ENCODE measurements at places on chromosomes 1 and 21.
A peak's percentile ranks its signal among the peaks of the same experiment; 100 is the strongest.

GRCh38 chr1:223844787-223845036 lies 1.0 kb downstream of the TP53BP2 start:
- peak overlapping the region; percentile 75 for H3K27ac ChIP-seq
- no peaks in the 10 kb centered on the region for H3K4me1 ChIP-seq
- no peak for DNase-seq
- no peaks in the 10 kb centered on the region for H3K27me3 ChIP-seq
- H3K4me3 ChIP-seq = peak overlapping the region; percentile 88

GRCh38 chr1:3457910-3458883 lies 3.7 kb downstream of the ARHGEF16 start:
- H3K36me3 ChIP-seq = no peaks in the 10 kb centered on the region
- no peak for DNase-seq
- no peak overlapping the region for H3K4me3 ChIP-seq
- no peak overlapping the region for H3K27ac ChIP-seq
- no peaks in the 10 kb centered on the region for H3K27me3 ChIP-seq

GRCh38 chr1:6384962-6385361 lies 8.6 kb downstream of the ACOT7 start:
- H3K36me3 ChIP-seq = peaks cover 7% of the 10 kb centered on the region
- peak overlapping the region; percentile 93 for H3K27ac ChIP-seq
- no peaks in the 10 kb centered on the region for H3K27me3 ChIP-seq
- H3K4me3 ChIP-seq = peak overlapping the region; percentile 44
- peaks cover 19% of the 10 kb centered on the region for H3K4me1 ChIP-seq

DNA sequence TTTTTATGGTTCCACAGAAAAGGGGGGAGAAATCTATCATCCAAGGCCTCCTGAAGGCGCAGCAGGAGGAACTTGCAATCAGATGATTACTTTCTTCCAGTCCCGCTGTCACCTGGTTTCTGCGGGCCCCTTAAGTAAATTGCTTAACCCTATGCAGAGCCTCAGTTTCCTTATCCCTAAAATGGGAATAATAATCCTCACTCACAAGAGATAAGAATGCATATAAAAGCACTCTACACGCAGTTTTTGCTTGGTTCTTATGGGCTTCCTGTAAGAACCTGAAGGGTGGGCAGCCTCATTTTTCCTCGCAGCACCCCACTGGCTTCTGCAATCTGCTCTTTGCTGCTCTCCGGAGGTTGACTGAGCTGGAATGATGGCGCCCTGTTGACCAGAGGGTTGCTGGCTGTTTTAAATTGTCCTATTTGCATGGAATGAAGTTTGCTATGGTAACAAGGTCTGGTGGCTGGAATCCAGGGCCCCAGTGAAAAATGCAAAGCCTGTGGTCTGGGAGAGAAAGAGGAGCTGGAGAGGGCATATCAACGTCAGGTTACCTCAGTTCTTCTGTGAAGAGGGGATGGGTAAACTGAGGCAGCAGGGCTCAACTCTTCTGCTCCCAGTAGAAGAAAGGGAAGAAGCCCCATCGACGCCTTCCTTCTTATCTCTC lies 1.0 kb upstream of the KAZN start:
- no peaks in the 10 kb centered on the region for H3K36me3 ChIP-seq
- H3K4me3 ChIP-seq = no peak overlapping the region
- no peak for DNase-seq
- H3K4me1 ChIP-seq = no peaks in the 10 kb centered on the region
- H3K27me3 ChIP-seq = peaks cover 58% of the 10 kb centered on the region
- H3K27ac ChIP-seq = no peak overlapping the region

GRCh38 chr21:34844924-34845238 lies 176.1 kb downstream of the CLIC6 start:
- no peak for DNase-seq
- peaks cover 41% of the 10 kb centered on the region for H3K4me1 ChIP-seq
- H3K27ac ChIP-seq = peak overlapping the region; percentile 95
- H3K4me3 ChIP-seq = no peak overlapping the region
- peaks cover 71% of the 10 kb centered on the region for H3K36me3 ChIP-seq

- no peak overlapping the region for H3K4me3 ChIP-seq
- no peaks in the 10 kb centered on the region for H3K27me3 ChIP-seq
- H3K36me3 ChIP-seq = no peaks in the 10 kb centered on the region
- H3K27ac ChIP-seq = no peak overlapping the region
These were observed 38.5 kb upstream of the BMP8B start for GRCh38 chr1:39827201-39827600.

GRCh38 chr1:173663159-173663558 lies 6.5 kb downstream of the ANKRD45 start:
- DNase-seq = no peak
- H3K27ac ChIP-seq = no peak overlapping the region
- no peak overlapping the region for H3K4me3 ChIP-seq
- no peaks in the 10 kb centered on the region for H3K36me3 ChIP-seq
- no peaks in the 10 kb centered on the region for H3K27me3 ChIP-seq

GRCh38 chr1:30330644-30331043 lies 392.7 kb downstream of the MATN1 start:
- H3K4me1 ChIP-seq = no peaks in the 10 kb centered on the region
- DNase-seq = no peak
- no peak overlapping the region for H3K27ac ChIP-seq
- H3K27me3 ChIP-seq = no peaks in the 10 kb centered on the region
- no peak overlapping the region for H3K4me3 ChIP-seq
- no peaks in the 10 kb centered on the region for H3K36me3 ChIP-seq

DNA sequence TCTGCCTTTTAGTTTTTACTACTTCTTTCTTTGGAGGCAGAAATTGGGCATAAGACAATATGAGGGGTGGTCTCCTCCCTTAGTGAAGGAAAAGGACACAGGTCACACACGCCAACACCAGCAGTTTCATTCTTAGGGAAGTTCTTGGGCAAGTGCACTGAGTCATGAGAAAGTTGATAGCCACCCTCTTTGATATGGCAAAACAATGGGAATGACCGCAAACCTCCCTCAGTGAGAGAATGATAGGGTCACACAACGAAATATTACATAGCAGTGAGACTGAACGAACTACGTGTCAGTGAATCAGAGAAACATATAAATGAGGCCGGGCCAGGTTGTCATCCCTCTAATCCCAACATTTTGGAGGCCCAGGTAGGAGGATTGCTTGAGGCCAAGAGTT lies 20.0 kb downstream of the IL6R start:
- H3K27ac ChIP-seq = no peak overlapping the region
- H3K36me3 ChIP-seq = peaks cover 15% of the 10 kb centered on the region
- H3K4me3 ChIP-seq = no peak overlapping the region
- DNase-seq = no peak
- peaks cover 58% of the 10 kb centered on the region for H3K4me1 ChIP-seq

DNA sequence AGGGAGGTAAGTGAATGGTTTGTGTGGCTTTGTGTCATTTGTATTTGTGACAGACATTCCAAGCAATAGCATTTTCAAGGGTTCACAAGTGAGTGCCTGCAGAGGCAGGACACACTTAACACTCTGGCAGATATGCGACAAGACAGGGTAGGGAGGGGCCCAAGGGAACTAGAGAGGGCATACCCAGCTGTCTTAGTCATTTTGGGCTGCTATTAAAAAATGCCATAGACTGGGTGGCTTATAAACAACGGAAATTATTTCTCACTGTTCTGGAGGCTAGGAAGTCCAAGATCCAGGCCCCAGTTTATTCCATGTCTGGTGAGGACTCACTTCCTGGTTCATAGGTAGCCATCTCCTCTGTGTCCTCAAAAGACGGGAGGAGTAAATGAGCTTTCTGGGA lies 137.4 kb downstream of the FGGY start:
- no peak for DNase-seq
- H3K36me3 ChIP-seq = no peaks in the 10 kb centered on the region
- H3K4me1 ChIP-seq = peaks cover 12% of the 10 kb centered on the region
- peak overlapping the region; percentile 32 for H3K27ac ChIP-seq
- no peak overlapping the region for H3K4me3 ChIP-seq
- no peaks in the 10 kb centered on the region for H3K27me3 ChIP-seq

DNA sequence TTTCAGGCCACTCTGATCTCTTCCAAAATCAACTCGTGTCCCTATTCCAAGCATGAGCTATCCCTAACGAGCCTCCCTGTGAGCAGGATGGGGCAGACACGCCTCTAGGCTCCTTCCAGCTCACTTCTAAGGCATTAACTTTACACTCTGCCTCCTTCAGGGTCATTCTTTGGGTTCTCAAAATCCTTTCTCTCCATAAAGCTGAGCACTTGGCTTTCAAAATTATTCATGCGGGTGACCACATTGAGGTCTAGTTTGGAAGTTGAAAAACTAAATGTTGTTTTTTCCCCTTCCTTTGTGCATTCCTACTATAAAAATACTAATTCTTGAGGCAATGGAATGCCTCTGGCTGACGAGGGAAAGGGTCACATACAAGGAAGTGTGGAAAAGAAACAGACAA lies 33.5 kb upstream of the BMP8B start:
- H3K4me1 ChIP-seq = no peaks in the 10 kb centered on the region
- H3K27me3 ChIP-seq = no peaks in the 10 kb centered on the region
- no peaks in the 10 kb centered on the region for H3K36me3 ChIP-seq
- H3K27ac ChIP-seq = no peak overlapping the region

GRCh38 chr21:38798481-38798882 lies 7.2 kb upstream of the ETS2 start:
- no peaks in the 10 kb centered on the region for H3K36me3 ChIP-seq
- DNase-seq = peak; percentile 95
- peaks cover 71% of the 10 kb centered on the region for H3K4me1 ChIP-seq
- H3K27me3 ChIP-seq = no peaks in the 10 kb centered on the region
- no peak overlapping the region for H3K4me3 ChIP-seq

- H3K27ac ChIP-seq = peak overlapping the region; percentile 15
- no peaks in the 10 kb centered on the region for H3K36me3 ChIP-seq
- H3K4me3 ChIP-seq = no peak overlapping the region
- H3K27me3 ChIP-seq = no peaks in the 10 kb centered on the region
These were observed 157.3 kb upstream of the RUNX1 start for GRCh38 chr21:35206141-35207125.

DNA sequence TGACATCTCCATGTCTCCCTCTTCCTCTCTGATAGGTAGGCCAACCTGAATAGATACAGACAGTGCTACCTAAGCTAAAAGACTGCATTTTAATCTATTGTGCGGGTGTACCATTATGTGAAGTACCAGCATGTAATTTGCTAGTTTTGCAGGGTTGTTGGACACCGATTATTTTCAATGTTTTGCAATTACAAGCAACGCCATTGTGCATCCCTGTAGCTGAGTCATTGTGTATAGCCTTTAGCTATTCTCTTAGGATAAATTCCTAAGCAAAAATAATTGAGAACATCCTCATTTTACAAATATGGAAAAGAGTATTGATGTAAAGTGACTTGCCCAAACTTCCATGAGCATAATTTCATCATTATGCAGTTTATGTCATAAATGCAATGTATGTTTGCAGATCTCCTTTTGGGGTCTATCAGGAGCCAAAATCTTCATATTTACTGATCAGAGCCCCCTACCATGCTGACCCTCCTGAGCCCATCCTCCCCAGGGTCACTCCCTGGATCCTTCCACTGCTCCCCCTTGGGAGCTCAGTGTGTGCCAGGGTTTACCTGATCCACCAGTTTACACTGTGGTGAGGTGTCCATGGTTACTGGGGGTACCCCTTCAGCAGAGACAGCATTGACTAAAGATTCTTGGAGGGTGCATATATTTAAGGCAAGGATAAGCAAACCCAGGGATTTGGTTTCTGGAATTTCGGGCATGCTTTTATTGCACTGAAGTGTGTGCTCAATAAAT lies 80.6 kb downstream of the CCDC185 start:
- H3K27ac ChIP-seq = no peak overlapping the region
- H3K36me3 ChIP-seq = no peaks in the 10 kb centered on the region
- H3K4me1 ChIP-seq = no peaks in the 10 kb centered on the region
- no peaks in the 10 kb centered on the region for H3K27me3 ChIP-seq
- no peak for DNase-seq

DNA sequence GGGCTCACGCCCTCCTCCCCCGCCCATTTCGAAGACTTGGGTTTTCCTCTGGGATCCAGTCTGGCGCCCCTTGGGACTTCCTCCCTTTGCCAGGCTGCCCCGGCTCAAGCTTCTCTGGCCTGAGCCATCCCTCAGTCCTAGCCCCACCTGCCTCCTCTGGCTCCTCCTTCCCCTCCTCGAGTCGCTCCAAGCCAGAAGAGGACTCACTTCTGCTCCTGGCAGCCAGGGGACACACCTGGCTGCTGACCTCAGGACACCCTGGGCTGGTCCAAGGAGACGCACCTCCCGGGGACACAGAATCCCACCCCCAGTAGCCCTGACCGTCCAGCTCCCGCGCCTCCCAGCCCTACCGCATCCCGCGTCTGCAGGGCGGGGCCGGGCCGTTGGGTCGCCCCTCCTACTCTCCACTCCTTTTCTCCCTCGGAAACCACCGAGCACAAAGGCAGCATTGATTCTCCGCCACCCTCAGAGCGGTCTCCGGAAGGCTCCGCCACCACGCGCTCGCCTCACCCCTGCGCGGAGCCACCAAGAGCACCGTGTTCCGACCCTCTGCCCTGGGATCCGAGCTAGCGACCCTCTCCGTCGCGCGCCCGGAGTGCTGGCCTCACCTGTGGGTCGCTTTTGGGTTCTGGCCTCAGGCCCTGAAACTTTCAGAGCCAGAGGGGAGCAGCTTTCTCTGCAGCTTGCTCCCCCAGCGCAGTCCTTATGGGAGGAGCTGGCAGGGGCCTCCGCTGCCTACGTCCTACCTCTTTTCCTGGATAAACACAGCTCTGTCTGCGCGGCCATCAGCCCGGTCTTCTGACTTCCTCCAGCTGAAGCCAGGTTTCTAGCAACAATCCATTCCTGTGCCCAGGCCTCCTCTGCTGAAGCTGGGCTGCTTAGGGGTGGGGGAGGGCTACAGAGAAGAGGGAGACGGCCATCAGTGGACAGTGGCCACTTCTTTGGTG lies at the start of gene C2CD4D:
Gene C2CD4D (minus strand): TSS at position 364 of the 947 bp plus-strand sequence. CDS start 831 bp downstream, outside the sequence.
- H3K27ac ChIP-seq = peak within 1 kb of the TSS; percentile 75
- DNase-seq = no peak
- H3K4me3 ChIP-seq = peak within 1 kb of the TSS; percentile 25
- H3K4me1 ChIP-seq = peaks cover 36% of the 10 kb centered on the region
- H3K27me3 ChIP-seq = no peaks in the 10 kb centered on the region
- no peaks in the 10 kb centered on the region for H3K36me3 ChIP-seq

DNA sequence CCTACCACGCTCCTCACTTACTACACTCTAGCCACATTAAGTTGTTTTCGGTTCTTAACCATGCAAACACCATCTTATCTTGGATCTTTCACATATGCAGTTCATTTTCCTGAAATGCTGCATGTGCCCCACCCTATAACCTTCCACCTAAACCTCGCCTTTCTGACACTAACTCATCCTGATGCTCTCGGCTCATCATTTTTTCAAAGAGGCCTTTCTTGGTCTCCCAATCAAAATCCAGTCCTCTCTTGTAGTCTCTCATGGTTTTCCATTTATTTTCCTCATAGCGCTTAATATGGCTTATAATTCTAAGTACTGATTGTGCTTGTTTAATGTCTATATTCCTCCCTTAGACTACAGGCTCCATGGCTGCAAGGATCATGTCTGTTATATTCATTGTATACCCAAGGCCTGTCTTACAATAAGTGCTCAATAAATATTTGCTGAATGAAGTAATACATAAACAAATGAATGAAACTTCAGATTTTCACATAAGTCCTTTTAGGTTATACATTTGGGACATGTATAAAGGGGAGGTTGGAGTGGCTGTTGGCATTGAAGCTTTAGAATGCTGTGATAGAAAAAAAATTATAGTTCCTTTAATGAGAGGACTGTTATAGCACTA lies 79.2 kb upstream of the CDC42BPA start:
- H3K27ac ChIP-seq = no peak overlapping the region
- no peaks in the 10 kb centered on the region for H3K27me3 ChIP-seq
- H3K36me3 ChIP-seq = no peaks in the 10 kb centered on the region
- DNase-seq = no peak
- H3K4me1 ChIP-seq = no peaks in the 10 kb centered on the region
- no peak overlapping the region for H3K4me3 ChIP-seq
